Activated CD8-positive, alpha-beta T cell treated with anti-CD3 and anti-CD28 coated beads, Interleukin-2, amount 10 ng/mL, durations not matched to agents 7 days and 5 days (primary cell): ENCODE measurements at places on chromosomes 11 and 22. TPM values are rescaled to one million over a fixed set of nuclear protein-coding genes. Genes with fewer than 3 reads are reported as not detected.

GRCh38 chr22:49150801-49151221 is 676.9 kb downstream of the BRD1 start:
- DNase-seq: no peak

- DNase-seq: peak; percentile 91
Measured at GRCh38 chr11:128831174-128832120, 35.6 kb downstream of the KCNJ1 start.

The RPL27A gene
- 768 TPM for total RNA-seq

The LMO2 gene
- not detected for total RNA-seq

The GGTLC2 gene
- total RNA-seq: not detected
